ENCODE measurements at places on chromosomes 12 and 14.

GRCh38 chr12:2108166-2108565, 55.4 kb downstream of the CACNA1C start:
- DNase-seq, result no peak

GRCh38 chr14:50823051-50823761, 7.8 kb downstream of the NIN start:
- DNase-seq, result no peak

DNA sequence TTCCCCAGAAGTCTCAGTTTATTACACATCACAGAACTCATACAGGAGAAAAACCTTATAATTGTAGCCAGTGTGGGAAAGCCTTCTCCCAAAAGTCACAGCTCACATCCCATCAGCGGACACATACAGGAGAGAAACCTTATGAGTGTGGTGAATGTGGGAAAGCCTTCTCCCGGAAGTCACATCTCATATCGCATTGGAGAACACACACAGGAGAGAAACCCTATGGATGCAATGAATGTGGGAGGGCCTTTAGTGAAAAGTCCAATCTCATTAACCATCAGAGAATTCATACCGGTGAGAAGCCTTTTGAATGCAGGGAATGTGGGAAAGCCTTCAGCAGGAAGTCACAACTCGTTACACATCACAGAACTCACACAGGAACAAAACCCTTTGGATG, 20.1 kb downstream of the ZNF84 start:
- no peak for DNase-seq

DNA sequence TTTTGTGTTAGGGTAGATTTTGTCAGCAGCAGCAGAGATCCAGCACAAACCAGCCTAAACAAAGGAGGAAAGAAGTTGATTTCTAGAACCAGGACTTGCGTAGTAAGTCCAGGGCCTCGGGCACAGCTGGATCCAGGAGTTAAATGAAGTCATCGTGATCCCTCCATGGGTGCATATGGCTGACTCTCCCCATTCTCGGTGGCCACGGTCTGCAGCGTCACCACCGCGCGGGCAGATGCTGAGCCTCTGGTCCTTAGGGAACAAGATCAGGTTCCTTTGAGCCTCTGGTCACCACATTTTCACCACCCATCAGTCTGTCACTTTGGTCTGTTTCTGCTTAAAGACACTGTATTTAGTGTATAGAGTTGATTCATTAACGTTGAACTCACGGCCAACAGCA, 14.8 kb upstream of the GALNT9 start:
- DNase-seq, result no peak

- no peak for DNase-seq
Observed at GRCh38 chr14:23106747-23107045, 1.9 kb upstream of the CIROP start.

DNA sequence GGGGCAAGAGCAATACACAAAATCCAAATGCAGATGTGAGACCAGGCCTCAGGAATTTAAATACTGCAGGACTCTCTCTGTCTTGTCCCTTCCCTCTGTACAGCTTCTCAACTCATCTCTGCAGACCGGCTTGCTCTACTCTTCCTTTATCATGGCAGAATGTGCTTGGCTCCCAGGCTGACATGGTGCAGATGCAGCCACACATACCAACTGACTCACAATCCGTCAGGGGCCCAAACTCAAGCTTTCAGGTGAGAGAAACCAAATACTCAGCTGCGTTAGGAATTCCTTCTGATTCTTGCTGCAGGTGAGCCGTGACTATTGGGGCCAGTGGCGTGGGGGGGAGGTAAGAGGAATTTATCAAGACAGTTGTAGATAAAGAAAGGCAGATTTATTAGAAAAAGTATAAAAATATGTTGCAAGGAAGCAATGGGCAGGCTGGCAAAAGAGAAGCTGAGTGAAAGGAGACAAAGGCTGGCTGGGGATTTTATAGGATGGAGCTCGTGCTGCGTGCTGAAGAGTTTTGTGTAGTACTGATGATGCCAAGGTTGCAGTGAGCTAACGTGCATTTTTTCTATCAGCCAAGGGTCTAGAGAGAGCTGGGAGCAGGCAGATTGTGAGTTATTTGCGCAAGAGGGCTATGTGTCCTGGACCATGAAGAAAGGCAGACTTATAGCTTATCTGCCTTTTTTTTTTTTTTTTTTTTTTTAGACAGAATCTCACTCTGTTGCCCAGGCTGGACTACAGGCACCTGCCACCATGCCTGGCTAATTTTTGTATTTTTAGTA, 5.0 kb upstream of the LGALS3 start:
- no peak for DNase-seq

- no peak for DNase-seq
Observed at GRCh38 chr14:77505031-77505430, 6.4 kb upstream of the ISM2 start.

DNA sequence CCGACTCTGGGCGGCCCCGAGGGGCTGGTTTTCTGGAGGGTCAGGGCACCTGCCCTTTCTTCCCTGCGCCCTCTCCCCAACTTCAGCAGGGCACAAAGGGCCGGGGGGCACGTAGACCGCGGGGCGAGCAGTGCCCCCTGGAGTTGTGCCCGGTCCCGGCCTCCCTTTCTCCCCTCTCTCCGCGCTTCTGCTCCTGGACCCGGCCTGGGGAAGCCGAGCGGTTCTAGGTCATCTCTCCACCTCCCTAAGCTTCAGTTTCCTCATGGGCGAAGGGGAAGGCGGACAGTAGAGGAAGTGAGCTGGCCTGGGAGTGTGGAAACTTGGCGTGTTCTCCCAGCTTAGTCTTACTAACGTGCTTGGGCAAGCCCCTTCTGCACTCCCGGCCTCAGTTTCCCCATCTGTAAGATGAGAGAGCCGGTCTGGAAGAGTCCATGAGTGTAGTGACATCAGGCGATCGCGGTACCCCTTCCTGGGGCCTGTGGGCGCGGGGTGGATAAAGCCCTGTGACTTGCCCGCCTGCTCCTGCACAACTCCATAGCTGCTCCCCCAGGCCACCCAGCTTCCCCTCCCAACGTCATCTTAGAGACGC, 158.6 kb upstream of the PARP11 start:
- no peak for DNase-seq

DNA sequence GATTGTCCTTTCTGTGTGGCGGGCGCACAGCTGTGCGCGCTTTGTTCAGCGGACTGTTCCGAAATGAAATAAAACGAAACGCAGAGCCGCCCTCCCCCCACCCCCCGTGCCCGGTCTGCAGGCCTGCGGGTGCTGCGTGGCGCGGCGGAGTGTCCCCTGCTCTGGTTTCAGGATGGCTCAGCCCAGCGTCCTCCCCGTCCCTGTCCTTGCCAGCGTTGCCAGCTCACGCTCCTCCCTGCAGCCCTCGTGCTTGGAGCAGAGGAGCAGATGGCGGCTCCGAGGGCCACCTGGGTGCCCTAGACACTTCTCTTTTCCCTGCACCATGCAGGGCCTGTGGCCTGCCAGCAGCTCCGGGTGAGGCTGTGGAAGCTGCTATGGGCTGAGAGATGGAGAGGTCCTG, 17.5 kb upstream of the BEGAIN start:
- DNase-seq, result no peak

DNA sequence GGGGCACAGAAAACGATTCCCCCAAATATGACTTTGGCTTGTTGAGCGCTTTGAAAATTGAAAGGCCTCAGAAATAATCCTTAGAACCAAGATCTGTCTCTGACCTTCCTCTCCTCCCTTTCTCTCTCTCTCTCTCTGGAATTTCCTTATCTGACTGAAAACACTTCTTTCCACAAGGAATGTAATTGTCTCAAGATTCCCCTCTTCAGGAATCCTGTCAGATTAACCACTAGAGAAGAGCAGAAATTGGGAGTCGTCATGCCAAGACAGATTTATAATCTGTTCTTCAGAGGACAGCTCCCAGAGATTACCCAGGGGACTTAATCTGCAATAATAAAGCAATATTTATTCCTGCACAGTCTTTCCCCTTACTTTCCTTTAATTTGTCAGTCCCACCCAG, 317.6 kb downstream of the ACSS3 start:
- no peak for DNase-seq

Measured in renal pelvis (tissue), 12 donors.